ENCODE measurements at places on chromosomes 11 and 22.

DNA sequence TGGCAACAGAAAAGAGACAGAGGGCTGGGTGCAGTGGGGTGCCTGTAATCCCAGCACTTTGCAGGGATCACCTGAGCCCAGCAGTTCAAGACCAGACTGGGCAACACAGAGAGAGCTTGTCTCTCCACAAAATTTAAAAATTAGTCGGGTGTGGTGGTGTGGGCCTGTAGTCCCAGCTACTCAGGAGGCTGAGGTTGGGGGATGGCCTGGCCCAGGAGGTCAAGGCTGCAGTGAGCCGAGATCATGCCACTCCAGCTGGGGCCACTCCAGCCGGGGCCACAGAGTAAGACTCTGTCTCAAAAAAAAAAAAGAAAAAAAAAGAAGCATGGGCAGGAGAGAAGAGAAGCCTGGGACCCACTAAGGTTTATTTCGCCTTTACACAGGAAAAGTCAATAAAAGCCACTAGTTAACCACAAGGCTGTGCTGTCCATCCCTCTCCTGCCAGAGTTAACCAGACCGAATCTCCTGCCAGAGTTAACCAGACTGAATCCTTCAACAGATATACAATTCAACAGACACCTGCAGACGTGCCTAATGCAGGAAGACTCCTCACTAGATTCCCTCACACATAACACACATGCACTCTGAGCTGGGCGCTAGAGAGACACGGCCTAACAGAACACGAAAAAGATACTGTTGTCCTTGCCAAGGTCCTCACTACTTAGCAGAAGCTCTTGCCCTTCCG lies 29.8 kb downstream of the MICAL3 start:
- DNase-seq = no peak

GRCh38 chr11:113440816-113441215 lies 34.4 kb downstream of the DRD2 start:
- no peak for DNase-seq

DNA sequence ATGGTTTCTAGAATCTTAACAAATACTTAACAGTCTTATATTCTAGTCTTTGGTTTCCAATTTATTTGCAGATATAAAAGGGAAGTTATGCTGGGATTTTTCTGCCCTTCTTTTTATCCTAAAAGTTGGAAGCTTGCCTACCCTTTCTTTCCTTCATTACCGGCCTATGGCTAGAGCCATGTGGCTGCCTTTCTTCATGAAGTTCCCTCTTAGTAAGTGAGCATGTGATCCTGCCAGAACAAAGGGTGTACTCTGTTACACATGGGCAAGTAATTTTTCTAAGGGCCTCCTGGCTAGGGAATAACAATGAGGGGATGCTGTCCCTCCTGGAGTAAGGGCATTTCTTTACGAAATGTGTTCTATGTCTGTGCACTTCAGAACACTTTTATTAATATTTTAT lies 252.1 kb upstream of the PITPNB start:
- DNase-seq = no peak

DNA sequence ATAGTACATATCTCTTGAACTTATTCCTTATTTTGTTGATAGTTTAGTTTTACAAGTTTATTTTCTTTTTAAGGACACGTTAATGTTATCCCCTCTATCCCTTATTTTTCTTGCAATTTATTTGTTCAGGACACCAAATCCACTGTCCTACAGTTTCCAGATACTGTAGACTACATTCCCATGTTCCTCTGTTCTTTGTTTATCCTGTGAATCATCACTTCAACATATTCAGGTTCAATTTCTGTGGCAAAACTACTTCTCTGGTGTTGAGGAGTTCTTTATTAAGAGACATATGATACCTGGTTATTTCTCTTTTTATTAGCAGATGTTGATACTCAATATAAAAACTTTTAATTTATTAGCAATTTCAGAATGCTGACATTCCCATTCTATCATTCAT lies 72.8 kb upstream of the CLNS1A start:
- DNase-seq = no peak

- DNase-seq = no peak
Measured at GRCh38 chr11:125364121-125364826, 131.8 kb downstream of the FEZ1 start.

- DNase-seq = no peak
Measured at GRCh38 chr11:112651386-112651785, 309.8 kb upstream of the NCAM1 start.

- no peak for DNase-seq
Measured at GRCh38 chr11:111936040-111936540, 1.1 kb upstream of the DIXDC1 start.
